ENCODE measurements at places on chromosomes 12 and 14.

DNA sequence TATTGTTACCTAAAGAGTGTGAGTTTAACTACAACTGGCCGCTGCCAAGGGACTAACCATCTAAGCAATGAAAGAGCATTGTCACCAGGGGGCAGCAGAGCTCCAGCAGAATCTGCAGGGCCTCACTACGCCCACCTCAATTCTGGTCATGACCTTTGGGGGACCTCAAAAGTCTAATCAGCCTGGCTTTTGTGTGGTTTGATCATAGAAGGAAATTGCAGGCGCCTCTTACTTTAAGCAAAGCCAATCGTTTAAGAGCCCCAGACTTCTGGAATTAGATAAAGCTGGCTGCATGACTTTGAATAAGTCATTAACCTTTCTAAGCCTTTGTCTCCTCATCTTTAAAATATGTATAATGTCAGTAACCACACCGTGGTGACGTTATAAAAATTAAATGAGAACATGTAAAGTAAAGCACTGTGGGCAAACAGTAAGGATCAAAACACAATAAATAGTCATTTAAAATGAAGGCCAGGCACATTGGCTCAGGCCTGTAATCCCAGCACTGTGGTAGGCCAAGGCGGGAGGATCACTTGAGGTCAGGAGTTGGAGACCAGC is 58.6 kb downstream of the TBX3 start:
- DNase-seq: no peak

- no peak for DNase-seq
Measured at GRCh38 chr12:11838403-11838802, 188.9 kb downstream of the ETV6 start.

DNA sequence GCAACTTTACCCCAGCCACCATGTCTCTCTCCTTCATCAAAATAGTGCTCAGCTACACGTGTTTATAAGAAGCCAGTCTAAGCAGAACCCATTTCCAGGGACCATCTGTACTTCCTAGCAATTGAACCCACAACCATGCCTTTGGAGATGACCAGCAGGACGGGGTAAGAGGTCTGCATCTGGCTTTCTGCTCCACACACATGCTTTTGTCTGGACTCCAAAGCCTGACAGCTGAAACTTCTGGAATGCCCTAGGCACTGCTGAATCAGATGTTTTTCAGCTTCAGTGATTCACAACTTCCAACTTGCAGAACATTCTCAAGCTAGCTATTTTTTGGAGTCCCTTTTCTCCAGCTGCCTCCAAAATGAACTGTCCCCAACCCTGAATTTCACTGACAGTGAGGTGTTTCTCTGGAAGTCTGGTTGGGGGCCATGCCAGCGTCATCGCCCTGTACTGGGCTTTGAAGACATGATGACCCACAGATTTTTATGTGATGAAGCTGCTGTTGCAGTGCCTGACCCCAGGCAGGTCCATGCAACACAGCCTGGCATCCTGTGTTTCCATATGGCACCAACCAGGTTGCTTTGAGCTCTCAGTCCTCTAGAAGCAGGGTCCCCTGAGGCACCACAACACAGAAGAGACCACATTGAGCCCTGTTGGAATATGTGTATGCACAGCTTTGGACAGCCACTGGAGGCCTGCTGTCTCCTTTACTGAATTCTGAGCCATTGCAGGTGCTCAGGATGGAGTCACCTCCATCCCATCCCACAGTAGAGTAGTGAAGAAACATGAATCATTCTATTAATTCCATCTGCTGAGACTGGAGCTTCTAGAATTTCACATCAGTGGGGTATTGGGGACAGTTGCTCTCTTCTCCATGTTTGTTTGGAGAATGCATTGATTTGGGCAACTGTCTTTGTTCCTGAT is 80.2 kb downstream of the NUAK1 start:
- no peak for DNase-seq

DNA sequence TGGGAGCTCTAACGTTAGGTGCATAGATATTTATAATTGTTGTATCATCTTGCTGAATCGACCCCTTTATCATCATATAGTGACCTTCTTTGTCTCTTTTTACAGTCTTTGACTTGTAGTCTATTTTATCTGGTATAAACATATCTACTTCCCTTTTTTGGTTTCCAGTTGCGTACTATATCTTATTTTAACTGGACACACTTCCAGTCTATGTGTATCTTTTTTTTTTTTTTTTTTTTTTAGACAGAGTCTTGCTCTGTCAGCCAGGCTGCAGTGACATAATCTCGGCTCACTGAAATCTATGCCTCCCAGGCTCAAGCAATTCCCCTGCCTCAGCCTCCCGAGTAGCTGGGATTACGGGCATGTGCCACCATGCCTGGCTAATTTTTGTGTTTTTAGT is 41.9 kb upstream of the ZFP36L1 start:
- no peak for DNase-seq

- no peak for DNase-seq
Measured at GRCh38 chr12:99068993-99069747, 424.1 kb downstream of the APAF1 start.

- DNase-seq: no peak
Measured at GRCh38 chr14:44369401-44370123, 137.5 kb downstream of the FSCB start.

GRCh38 chr14:97411938-97412612 is 614.9 kb downstream of the VRK1 start:
- DNase-seq: no peak

DNA sequence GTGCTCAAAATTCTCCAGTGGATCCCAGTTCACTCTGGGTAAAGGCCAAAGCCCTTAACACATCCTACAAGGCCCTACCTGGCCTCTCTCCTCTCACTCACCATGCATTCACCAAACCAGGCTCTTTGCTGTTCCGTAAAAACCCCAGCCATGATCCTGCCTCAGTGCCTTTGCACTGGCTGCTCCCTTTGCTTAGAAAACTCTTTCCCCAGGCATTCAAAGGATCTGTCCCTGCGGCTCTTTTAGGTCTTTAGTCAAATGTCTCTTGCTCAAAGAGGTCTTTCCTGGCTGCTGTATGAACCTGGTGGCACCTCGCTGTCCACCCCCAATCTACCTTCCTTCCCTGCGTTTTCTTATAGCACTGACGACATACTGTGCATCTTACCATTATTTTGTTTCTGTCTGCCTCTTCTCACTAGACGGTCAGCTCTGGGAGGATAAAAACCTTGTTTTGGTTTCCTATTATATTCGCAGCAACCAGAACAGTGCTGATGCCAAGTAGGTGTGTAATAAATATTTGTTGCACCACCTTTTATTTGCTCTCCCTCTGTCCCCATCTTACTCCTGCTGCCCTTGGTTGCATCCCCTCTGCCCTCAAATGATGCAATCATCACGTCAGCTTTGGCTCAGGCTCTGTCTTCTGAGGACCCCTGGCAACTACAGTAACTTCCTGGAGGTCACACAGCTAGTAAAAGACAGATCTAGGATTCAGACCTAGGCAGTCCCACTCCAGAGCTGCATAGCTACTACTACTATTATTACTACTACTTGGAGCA is 23.8 kb upstream of the DICER1 start:
- no peak for DNase-seq

DNA sequence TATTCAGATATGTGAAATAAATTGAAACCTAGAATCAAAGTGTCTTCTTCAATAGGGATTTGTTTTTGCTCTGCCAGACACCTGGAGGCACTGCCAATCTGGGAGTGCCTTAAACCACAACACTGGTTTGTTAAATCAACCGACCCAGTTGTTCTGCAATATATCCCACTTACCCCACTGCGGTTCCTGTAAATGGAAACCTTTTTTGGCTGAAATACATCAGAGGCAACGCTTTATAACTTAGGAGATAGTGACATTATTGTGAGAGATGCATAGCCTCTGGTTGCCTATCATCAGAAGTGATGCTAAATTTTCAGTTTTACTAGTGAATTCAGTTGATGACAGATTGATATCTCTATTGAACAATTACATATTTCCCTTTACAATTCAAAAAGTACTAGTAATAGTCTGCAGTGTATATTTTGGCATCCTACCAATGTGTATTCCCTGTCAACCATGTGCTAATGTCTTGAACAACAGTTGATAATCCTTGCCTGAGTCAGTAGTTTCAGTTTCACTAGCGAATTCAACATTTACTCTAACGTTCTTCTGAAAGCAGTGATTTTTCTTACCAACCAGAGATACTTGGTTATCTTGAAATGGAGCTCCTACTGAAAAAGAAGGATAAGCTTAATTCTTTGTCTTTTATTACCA is 30.5 kb downstream of the PPP2R5C start:
- no peak for DNase-seq

DNA sequence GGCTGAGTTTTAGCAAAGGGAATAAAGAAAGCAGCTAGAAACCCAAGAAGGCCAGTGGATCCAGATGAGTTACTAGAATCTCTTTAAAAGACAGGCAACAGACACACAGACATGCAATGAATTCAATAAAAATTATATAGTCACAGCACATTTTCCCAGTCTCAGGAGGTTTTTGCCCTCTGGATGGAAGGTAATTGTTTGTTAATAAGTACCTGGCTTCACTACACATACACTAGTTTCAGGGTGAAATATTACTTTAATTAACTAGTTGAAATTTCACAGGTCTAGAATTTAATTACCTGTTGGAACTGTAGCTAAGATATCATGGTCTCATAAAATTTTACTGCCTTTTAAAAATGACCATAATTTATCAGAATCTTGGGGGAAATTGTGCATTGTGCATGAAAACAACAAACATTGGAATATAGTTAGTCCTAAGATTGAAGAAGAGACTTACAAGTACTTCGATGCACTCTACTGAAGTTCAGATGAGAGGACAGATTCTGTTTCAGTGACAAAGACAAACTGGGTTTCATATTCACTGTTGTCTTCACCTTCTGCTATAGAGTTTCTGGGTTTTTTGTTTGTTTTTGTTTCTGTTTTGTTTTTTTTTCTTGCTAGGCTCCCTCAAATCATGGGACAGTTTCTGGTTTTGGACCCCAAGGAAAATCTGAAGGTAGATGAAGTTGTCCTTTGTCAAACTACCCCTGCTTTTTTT is 277.0 kb upstream of the GARIN6 start:
- DNase-seq: no peak

DNA sequence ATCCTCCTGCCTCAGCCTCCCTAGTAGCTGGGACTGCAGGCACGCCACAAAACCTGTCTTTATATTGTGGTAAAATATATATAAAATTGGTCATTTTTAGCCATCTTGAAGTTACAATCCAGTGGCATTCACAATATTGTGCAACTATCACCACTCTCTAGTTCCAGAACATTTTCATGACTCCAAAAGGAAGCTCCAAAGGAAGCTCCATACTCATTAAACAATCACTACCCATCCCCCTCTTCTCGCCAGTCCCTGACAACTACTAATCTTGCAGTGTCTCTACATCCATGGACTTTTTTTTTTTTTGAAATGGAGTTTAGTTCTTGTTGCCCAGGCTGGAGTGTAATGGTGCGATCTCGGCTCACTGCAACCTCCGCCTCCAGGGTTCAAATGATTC is 3.1 kb downstream of the GCH1 start:
- DNase-seq: no peak

DNA sequence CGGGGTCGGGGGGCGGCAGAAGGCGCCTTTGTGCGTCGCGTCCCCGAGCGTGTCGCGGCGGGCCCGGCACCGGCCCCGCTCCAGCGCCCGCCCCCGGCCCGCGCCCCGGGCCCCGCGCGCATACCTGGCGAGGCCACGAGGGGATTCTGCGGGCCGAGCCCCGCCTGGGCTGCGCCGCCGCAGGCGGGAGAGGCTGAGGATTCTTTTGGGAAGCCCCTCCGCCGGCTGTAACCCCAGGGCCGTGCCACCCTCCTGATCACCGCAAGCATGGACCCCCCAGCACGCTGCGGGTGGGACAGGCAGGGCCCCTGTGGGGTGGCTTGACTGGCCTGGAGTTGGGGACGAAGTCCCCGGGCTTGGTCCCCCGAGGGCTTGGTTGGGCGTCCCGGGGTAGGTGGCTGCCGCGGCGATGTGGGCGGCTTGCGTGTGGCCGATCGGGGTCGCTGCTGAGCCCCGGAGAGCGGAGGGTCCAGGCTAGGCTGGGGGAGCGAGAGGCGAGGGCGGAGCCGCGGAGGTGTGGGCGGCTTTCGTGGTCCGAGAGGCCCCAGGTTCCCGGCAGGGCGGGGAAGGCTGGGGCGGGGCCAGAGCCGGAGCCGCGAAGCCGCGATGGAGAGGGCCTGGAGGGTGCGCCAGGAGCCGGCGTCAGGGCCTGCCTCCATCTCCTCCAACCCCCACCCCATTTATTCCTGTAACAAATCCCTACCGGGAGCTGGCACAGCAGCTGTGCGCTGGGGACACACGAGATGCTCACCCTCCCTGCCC is 28.4 kb upstream of the GPR132 start:
- DNase-seq: no peak

- DNase-seq: no peak
Measured at GRCh38 chr14:73751157-73751691, 37.0 kb upstream of the PNMA1 start.

DNA sequence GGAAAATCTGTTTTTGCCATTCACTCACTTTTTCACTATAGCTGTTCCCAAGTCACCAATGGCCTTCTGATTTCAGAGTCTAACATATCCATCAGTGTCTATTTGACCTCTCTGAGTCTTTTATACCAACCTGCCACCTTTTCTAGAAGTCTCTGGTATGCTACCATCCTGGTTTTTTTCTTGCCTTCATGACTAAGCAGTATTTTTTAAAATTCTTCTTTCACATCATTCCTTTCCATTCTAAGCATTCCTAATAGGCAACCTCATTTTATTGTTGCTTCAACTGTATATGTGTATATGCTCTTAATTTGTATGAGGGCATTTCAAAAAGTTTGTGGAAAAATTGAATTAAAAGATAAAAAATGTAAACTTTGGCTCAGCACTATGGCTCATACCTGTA is 5.0 kb downstream of the IRAK4 start:
- no peak for DNase-seq

- no peak for DNase-seq
Measured at GRCh38 chr12:121793440-121793837, at the start of gene RHOF. TSS of gene RHOF (minus strand) at chr12:121793688. CDS start at chr12:121793633, 55 bp downstream.

DNA sequence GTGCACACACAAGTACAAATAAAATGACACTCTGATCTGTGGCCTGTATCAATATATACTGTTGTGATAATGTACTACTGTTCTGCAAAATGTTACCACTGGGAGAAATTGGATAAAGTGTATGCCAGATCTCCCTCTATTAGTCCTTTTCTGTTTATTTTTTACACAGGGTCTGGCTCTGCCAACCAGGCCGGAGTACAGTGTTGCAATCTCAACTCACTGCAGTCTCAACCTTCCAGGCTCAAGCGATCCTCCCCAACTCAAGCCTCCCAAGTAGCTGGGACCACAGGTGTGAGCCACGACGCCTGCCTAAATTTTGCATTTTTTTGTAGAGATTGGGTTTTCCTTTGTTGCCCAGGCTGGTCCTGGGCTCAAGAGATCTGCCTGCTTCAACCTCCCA is 1.9 kb downstream of the NT5DC3 start:
- DNase-seq: no peak
